ENCODE measurements at places on chromosomes 6 and 20.

GRCh38 chr6:15338476-15338875 is 92.6 kb downstream of the JARID2 start:
- no peak for DNase-seq

- DNase-seq = no peak
Observed at GRCh38 chr20:44543358-44543757, 21.5 kb upstream of the SERINC3 start.

DNA sequence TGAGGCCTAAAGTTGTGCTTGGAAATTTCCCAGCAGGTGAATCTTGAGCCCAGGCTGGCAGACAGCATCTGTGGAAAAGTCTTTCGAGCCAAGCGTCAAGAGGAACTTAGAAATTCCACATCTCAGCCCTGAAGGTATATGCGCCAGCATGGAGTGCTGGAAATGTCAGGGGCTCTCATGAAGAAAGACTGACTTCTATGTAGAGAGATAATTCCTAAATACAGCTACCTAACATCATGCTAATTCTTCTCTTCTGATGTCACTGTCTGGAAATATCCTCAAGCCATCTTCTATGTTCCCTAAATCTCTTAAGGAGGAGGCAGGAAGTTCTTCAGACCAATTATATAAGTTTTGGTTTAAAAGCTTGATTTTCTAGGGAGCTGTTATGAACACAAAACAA is 492.4 kb upstream of the MARCKS start:
- DNase-seq = no peak

GRCh38 chr6:110044096-110044495 is 66.0 kb downstream of the GPR6 start:
- no peak for DNase-seq

DNA sequence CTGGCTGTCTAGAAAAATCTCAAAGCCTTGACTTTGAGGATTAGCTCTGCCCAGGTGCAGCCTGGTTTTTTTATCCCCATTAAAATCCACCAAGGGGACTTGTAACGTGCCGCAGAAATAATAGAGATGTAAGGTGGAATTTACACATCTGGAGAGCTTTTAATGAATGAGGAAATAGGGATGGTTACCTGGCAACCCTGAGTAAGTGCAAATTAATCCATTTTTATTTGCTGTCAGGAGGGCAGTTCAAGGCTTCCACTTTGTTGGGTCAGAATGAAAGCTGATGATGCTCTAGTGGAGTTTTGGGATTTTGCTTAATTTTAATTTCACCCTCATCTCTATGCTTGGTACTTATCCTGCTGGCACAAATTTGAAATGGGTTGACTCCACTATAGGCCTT is 163.4 kb upstream of the CEP162 start:
- DNase-seq = peak; percentile 63

- no peak for DNase-seq
Observed at GRCh38 chr6:6331393-6331792, 10.9 kb upstream of the F13A1 start.

- no peak for DNase-seq
Observed at GRCh38 chr6:17730078-17730704, 23.5 kb upstream of the NUP153 start.

GRCh38 chr6:105474234-105474633 is 71.4 kb upstream of the PREP start:
- no peak for DNase-seq

GRCh38 chr20:46021361-46022359 is 7.4 kb upstream of the SLC12A5 start:
- peak; percentile 77 for DNase-seq

DNA sequence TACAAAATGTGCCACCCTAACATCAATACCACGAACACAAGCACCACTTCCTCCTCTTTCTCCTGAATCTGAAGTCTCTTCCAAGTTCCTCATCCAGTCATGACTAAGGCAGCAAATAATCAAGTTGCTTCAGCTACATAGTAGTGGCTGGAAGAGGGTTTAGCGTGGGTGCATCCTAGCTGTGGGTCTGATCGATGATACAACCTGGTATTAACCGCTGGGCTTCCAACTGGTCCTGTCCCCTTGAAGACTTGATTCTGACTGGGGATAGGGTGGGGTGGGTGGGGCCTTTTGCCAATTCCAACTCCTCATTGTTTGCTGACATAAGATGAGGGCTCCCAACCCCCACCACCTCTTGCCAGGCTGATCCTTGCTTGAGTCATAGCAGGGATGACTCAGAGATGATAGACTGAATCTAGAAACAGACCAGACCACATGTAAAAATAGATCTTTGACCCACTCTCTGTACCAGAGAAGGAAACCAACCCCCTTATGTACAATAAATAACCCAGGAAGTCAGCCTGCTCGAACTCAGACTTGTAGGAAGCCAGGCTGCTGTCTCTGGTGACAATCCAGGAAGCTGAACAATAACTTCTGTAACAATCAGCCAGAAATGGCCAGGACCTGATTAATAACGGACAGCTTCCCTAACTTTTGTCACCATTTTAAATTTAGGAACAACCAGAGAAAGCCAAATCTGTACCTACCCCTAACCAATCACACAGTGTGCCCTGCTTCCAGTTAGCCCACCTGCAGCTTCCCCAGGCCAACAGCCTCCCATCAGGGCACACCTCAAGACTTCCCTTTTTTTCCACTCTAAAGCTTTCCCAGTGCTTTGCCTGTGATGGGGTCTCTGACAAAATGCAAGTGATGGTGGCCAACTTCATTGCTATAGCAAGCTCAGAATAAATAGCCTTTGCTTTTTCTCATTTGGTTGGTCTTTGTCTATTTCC is 68.9 kb upstream of the FAM184A start:
- no peak for DNase-seq

GRCh38 chr20:45467861-45468260 is 1.7 kb upstream of the WFDC2 start:
- DNase-seq = peak; percentile 76

DNA sequence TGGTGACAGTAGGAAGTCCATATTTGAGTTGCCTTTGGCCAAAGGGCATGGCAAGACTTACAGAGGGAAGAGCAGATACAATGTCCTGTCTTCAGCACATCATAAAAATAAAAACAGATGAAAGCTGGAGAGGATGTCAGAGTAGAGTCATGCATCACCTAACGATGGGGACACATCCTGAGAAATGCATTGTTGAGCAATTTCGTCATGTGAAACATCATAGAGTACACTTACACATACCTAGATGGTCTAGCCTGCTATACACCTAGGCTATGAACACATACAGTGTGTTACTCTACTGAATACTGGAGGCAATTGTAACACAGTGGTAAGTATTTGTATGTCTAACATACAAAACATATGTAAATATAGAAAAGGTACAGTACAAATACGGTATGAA is 75.6 kb downstream of the VEGFA start:
- DNase-seq = no peak

DNA sequence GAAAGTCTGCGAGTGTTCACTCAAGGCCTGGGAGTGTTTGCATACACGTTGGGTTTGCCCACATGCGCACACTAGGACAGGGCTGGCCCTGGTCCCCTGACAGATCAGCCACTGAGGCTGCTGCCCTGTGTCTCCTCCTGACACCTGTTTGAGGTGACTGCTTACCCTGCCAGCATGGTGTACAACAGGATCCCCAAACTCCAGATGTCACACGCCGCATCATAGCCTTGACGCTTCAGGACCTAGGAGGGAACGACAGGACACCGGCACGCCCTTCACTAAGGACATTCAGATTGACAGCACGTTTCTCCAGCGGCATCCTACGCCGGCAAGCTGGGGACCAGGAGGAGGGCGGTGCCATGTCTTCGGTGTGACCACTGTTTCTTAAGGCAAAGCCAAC is 37.0 kb upstream of the MPC1 start:
- DNase-seq = no peak

DNA sequence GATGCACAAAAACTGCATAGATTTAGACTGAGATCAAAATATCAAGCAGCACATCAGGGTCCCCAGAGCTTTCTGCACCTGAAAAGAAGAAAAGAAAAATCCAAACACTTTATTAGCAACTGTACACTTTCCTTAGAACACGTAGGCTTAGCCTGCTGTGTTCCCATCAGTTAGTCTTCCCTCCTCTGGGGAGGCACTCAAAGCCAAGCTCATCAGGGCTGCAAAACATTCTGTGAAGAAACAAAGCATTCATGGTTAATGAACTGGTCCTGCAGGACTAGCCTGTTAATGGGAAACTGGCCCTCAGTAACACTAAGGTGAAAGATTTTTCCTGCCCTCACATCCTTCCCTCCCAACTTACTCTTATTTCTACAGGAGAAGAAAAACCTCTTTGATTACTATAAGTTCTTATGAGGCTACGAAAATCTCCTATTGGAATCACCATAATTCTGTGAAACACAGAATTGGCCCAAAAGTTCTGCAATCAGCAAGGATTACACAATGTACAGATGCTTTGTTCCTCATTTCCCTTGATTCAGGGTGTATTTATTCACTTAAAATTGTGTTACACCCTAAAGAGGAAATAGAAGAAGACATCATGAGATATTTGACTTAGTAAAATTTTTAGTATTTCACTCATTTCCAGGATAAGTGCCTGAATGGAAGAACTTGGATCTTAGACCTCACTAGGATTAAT is 901.0 kb upstream of the MAP3K7 start:
- no peak for DNase-seq

DNA sequence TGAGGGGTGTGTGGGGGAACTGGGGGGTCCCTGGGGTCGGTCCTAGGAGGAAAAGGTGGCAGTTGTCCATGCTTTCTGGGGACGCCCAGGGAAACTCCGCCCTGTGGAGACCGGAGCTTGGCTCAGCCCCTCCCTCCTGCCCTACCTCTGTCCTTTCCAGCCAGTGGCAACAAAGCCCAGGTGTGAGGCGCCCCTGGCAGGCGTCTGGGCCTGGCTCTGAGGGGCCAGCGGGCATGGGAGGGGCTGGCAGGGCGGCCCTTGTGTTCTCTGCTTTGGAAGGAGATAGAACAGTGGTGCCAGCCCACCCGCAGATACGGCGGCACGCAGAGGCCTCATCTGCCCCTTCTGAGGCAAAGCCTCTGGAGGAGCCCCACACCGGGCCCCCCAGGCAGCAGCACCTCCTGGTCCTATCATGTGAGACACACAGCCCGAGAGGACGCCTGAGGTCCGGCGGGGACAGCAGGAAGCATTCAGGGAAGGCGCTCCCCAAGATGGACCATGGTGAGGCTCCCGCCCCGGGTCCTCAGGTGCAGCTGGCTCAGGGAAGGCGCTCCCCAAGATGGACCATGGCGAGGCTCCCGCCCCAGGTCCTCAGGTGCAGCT is 47.9 kb downstream of the YTHDF1 start:
- peak; percentile 4 for DNase-seq

DNA sequence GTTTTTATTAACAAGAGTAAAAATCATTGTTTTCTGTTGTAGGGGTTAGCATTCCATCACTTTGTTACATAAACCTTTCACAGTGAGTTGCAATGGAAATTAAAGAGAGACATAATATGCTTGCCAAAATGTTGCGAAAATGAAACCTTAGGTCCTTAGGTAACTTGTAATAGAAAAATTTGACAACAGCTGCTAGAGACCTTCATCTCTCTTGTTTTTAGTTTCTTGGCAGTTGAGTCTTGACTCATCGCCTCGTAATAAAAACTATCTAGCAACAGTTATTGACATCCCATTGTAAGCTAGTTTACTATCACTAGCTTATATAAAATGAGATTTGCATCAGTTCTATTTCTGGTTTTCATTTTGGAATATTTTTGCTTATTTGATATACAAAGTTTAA is 179.0 kb upstream of the MMS22L start:
- DNase-seq = no peak

GRCh38 chr20:18527339-18527738 is 19.6 kb downstream of the SEC23B start:
- no peak for DNase-seq

- DNase-seq = no peak
Observed at GRCh38 chr6:2264932-2265331, 19.5 kb upstream of the GMDS start.

- DNase-seq = no peak
Observed at GRCh38 chr20:23163562-23163961, 77.4 kb upstream of the CD93 start.

- no peak for DNase-seq
Observed at GRCh38 chr6:31092769-31093505, 19.4 kb downstream of the C6orf15 start.

DNA sequence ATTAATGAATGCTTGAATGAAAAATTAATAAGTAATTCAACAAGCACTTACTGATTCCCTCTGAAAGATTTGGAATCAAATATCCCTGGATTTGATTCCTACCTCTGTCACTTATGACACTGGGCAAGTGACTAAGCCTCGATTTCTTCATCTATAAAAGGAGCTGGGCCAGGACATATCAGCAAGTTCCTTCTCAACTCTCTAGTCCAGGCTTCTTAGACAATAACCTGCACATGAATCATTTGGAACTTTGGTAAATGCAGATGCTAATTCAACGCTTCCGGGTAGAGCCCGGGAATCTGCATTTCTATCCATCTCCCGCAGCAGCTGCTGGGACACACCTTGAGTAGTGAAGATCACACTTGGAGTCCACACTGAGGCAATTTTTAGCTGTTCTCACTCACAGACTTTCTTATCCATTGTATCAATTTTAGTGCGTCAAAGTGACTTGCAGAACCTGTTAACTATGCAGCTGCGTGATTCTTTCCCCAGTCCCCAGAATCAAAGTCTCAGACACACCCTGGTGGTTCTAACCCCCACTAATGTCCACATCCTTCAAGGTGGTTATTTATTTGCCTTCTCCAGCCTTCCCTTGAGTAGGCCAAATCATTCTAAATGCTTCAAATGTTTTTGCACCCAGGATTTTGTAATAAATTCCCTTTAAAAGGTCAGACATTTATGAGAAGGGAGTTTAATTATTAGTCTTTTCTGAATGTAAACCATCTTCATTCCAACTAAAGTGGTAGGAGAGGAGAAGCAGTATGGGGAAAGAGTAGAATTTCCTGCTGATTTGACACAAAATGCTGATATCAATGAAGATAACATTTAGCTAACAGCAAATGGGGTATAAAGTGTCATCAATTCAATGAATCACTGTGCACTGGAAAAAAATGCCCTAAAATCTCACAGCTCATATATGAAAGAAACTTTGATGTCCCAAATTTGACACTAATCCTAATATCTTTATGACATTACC is 26.0 kb upstream of the CCND3 start:
- no peak for DNase-seq

- peak; percentile 54 for DNase-seq
Observed at GRCh38 chr6:6920987-6921313, 186.8 kb upstream of the RREB1 start.

DNA sequence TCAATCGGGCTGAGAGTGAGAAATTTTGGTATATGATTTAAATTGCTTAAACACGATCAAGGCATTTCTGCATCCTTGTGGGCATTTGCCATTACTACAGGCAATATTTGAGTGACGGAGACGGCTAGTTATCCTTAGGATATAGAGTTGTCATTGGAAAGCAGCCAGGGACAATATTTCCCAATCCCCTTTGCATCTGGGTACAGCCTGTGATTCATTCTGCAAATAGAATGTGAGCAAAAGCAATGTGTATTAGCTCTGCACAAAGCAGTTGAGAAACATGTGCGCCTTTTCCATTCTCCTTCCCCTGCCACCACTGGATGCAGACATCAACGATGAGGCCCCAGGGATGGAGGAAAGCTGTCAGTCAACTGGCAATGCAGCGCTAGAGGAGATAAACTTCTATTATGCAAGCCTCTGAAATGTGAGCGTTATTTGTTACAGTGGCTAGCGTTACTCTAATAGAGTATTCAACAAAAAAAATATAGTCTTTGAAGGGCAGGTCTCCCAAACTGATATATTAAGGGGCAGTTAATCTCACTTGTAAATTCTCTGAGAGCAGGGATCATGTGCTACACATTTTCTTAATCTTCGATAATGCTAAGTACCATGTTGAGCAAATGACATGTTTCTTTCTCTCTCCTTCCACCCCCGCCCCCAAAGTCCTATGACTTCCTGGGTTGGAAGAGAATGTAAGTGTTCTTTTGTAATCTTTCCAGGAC is 37.1 kb upstream of the NCOA3 start:
- DNase-seq = peak; percentile 58

Data from NCI-H774 (cell line).